ENCODE measurements at places on chromosomes 7 and 10.

DNA sequence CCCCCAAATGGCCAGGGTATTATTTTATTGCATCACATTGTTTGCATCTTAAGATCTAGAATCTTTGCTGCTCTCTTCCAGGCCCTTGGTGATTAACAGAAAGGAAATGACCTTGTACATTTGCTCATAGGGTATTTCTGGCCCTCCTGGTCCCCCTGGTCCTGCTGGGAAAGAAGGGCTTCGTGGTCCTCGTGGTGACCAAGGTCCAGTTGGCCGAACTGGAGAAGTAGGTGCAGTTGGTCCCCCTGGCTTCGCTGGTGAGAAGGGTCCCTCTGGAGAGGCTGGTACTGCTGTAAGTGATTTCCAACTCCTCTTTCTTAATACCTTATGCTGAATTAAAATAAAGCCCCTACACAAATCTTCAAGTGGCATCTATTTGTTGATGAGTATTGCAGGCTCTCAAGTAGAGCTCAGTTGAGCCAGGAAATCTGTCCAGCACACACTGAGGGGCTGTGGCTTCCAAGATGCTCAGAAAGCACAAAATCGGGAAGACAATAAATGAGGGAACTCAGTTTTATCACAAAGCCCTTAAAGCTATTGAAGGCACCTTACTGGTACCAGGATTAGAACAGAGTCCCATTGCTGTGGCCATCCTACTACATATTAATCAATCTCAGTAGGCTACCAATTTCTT, 28.2 kb downstream of the COL1A2 start:
- no peak for DNase-seq

- DNase-seq, result no peak
Measured at GRCh38 chr7:38181111-38181510, 3.1 kb downstream of the STARD3NL start.

DNA sequence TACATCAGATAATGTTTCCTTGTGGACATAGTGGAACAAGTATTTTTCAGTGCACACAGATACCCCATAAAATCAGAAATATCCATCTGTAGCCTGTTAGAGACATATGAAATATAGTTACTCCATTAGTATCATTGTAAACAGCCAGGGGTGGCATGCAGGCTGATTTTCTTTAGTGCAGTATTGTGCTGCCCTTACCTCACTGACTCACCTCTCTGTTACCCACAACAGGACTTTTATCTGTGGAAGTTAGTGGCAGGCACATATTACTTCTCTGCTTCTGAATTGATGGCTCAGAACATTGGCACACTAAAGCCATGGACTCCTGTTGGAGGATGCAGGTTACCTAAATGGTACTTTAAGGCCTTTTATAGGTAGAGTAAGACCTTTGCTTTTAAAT, 70.0 kb downstream of the SLC25A40 start:
- no peak for DNase-seq

- no peak for DNase-seq
Measured at GRCh38 chr10:67319976-67320375, 376.0 kb downstream of the CTNNA3 start.

GRCh38 chr10:110029450-110029849, 21.7 kb downstream of the ADD3 start:
- no peak for DNase-seq

DNA sequence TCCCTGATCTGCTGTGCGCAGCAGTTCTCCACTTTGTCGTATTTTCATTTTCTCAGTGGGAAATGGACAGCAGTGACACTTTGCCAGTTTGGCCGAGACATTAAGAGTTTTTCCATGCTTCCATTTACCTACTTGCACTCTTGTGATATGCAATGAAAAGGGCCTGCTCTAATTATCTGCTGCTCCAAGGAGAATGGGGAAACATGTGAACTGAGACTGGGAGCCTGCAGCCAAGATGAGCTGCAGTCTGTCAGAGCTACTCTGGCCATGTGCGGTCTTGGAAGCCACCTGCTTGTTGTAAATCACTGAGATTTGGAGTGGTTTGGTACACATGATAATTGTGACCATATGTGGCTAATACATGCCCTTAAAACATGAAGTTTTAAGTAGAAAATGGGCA, 586.6 kb upstream of the POT1 start:
- DNase-seq, result no peak

GRCh38 chr10:43785252-43785651, 136.6 kb upstream of the ZNF32 start:
- no peak for DNase-seq

DNA sequence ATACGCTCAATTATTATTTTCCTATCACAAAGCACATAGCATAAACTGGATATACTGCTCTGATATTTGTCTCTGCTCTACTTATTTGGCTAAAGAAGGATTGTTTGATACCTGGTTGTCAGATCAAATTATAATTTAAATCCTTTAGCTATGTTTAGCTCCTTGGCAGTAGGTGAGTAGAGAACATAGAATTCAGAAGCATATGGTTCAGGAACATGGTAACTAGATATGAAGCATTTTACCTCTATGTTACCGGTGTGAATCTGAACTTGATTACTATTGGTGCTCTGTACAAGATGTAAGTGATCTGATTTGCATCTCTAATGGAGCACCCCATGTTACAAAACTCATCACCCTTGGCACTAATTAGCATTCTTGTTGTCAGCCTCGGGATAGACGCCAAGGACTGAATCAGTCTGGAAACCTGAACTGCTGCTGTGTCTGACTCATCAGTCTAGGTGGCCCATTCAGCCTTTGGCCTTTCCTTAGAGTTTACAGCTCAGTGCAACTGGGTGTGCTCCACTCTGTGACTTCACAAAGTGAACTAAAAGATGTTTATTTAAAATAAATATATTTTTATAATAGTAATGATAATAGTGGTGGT, 12.3 kb upstream of the MYPN start:
- no peak for DNase-seq

DNA sequence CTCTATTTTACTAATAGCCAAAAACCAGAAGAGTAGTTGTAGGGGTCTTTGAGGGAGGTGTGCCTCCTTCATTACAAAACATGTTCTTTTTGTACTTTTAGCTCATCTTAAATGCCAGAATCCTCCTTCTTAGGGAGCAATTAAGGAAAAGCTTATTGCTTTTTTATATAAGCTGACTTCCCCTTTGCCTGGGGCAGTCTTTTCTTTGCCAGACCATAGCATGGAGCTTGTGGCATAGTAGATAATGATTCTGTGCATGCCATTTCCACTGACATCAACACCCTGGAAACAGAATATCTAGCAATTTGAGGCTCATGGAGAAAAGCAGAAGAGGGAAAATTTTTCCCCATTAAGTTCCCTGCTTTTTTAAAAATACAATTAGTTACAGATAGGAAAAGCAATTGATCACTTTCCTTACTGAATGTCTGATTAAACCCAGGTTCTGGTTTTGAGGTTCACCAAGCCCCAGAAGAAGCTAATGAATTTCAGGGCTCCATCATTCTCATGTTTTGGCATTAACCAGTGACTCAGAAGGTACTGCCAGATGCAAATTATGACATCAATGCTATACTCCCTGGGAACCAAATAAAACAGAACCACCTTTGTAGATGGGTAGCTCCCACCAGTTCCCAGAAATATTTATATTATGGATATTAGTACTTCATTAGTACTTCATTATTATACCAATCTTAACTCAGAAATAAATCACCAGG, 410.6 kb downstream of the KCNMA1 start:
- DNase-seq, result no peak
